Urinary bladder (tissue), 4 donors: ENCODE measurements at places on chromosomes 16 and 17. TPM values are rescaled to one million over a fixed set of nuclear protein-coding genes. Genes with fewer than 3 reads are reported as not detected.

The C16orf86 gene
- 9.9 TPM for polyA plus RNA-seq

The KRT17 gene
- polyA plus RNA-seq, result 72.1 TPM

DNA sequence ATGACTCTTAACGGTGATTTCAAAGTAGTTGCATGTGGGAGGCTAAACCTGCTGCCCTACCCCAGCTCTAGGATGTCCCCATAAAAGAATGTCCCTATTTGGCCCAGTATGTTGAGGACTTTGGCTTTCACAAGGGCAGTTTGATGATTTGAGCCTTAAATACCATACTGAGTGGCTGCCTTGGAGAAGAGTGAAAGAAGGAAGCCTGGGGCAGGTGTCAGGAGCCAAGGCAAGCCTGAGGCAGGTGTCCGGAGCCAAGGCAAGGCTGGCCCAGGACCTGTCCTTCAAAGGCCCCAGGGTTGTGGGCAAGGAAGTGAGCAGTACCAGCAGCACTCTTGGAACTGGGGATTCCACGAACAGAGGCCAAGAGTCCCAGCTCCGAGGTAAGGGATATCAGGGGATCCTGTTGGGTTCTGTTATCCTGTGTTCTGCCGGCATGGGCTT is 18.6 kb downstream of the ST6GALNAC2 start:
- no peak for DNase-seq

DNA sequence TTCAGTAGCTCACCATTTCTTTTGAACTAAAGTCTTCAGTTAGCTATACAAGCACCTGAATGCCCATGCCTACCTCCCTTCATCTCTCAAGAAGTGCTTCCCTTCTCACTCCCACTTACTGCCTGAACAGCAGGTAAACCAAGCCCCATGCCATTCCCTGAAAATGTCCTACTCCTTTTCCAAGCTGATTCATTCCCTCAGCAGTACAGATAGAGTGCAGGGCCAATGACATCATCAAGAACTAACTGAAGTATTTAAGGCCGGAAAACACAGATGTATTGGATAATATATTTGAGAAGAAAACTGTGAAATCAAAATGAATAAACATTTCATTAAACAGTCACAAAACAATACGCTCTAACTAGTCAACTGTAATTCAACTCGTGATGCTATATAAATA is 478.8 kb upstream of the CDH11 start:
- DNase-seq, result no peak

DNA sequence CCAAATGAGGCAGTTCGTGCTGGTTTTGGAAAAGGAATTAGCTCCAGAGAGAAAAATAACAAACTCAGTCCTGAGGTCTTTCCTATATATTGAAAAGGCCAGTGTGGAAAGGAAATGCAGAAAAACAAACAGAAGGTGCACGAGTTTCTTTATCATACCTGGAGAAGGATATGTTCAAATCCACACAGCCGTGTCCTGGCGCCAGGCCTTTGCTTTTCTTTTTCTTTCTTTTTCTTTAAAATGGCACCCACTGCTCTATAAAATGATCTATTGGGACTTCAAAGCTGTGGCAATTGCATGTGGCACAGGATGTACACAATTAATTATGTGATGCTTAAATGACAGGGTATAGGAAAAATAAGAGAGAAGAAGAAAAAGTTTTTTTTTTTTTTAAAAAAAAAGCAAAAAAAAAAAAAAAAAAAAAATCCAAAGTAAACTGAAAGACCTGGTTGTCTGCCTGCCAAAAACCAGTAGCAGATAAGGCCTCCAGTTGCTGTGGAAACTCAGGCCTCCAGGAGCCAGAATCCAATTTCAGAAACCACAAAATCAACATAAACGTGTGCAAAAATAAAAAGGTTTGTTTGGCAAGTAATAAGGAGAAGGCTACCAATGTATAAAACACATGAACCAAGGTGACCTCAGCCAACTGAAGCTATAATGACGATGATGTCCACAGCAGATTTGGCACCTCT is 957.6 kb upstream of the SOX9 start:
- DNase-seq, result no peak

- no peak for DNase-seq
Observed at GRCh38 chr17:80319262-80319998, 58.8 kb downstream of the RNF213 start.

DNA sequence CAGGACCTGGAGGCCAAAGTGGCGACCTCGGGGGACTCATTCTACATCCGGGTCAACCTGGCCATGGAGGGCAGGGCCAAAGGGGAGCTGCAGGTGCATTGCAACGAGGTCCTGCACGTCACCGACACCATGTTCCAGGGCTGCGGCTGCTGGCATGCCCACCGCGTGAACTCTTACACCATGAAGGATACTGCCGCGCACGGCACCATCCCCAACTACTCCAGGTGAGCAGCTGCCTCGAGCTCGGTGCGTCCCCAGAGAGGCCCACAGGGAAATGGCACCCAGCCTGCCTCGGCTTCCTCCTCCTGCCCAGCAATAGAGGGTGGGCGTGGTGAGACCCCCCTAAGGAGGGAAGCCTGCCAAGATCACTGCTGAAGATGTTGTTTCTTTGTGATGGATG is 17.9 kb downstream of the SGSH start:
- no peak for DNase-seq
